ENCODE measurements at places on chromosomes 6 and 20. TPM values are rescaled to one million over a fixed set of nuclear protein-coding genes. Genes with fewer than 3 reads are reported as not detected.

The BPIFB4 gene
- not detected for polyA plus RNA-seq

The C20orf204 gene
- polyA plus RNA-seq, result 0.02 TPM

The PPP1R3D gene
- 2.4 TPM for polyA plus RNA-seq

The DSP gene
- 0.02 TPM for polyA plus RNA-seq

The DEFB112 gene
- polyA plus RNA-seq, result not detected

DNA sequence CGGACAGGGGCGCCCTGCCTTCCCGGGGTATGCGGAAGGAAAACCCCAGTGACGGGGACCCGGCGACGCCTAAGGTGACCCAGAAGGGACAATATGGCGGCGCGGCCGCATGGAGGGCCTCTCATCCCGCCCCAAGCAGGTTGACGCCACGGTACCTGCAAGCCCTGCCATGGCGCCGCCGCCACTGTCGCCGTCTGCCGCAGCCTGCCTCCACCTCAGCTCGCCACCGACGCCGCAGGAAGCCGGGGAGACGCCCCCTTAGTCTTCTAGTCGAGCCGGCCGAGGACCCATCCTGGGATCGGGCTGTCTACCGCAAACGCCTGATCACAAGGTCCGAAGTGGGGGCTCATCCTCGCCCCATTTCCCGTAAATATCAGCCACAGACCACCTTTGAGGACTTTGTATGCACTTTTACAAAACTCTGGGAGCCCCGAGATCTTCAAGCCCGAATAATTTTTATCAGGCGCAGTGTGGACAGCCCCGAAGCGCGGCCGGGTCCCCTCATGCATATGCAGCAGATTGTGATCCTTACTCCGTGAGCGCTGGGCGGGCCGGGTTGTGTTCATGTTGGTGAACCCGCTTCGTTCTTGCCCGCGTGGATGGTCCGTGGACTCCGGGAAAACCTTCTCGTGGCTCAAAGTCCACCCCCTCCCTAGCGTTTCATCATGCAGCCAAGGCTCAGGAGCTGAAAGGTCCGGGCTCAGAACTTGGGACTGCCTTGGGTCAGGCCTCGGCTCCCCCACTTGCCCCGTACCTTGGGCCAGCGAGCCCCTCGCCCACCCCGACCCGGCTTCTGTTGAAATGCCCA lies at the start of gene BLCAP:
BLCAP (minus strand) TSS at position 239 of the 808 bp plus-strand sequence. CDS start 8,702 bp downstream, outside the sequence.
- no peaks in the 10 kb centered on the region for H3K27me3 ChIP-seq
- DNase-seq, result peak; percentile 81
- H3K36me3 ChIP-seq, result no peaks in the 10 kb centered on the region
- peak within 1 kb of the TSS; percentile 94 for H3K27ac ChIP-seq
- H3K4me3 ChIP-seq, result peak within 1 kb of the TSS; percentile 87
- peaks cover 10% of the 10 kb centered on the region for H3K4me1 ChIP-seq

GRCh38 chr6:22059946-22060345 lies 236.9 kb downstream of the PRL start:
- H3K27me3 ChIP-seq, result no peaks in the 10 kb centered on the region
- H3K27ac ChIP-seq, result no peak overlapping the region
- no peaks in the 10 kb centered on the region for H3K36me3 ChIP-seq
- no peaks in the 10 kb centered on the region for H3K4me1 ChIP-seq

DNA sequence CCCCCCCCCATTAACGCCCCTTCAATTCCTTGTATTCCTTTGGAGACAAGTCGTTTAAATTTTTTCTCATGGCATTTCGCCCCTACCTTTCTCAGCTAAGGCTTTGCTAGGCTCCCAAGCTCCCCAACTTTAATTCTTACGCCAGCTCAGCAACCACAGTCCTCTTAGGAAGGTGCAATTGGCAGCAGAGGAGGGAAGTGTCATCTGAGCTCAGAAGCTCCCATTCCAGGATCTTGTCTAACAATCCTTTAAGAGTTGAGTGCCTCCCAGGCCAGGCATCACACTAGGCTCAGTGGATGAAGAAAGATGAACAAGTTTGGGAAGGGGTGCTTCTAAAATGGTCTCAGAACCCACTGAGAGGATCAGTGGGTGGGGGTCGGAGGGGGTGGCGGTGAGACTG lies 131.2 kb upstream of the AKAP12 start:
- no peaks in the 10 kb centered on the region for H3K4me1 ChIP-seq
- H3K4me3 ChIP-seq, result no peak overlapping the region
- H3K27me3 ChIP-seq, result no peaks in the 10 kb centered on the region
- H3K36me3 ChIP-seq, result no peaks in the 10 kb centered on the region
- DNase-seq, result no peak

DNA sequence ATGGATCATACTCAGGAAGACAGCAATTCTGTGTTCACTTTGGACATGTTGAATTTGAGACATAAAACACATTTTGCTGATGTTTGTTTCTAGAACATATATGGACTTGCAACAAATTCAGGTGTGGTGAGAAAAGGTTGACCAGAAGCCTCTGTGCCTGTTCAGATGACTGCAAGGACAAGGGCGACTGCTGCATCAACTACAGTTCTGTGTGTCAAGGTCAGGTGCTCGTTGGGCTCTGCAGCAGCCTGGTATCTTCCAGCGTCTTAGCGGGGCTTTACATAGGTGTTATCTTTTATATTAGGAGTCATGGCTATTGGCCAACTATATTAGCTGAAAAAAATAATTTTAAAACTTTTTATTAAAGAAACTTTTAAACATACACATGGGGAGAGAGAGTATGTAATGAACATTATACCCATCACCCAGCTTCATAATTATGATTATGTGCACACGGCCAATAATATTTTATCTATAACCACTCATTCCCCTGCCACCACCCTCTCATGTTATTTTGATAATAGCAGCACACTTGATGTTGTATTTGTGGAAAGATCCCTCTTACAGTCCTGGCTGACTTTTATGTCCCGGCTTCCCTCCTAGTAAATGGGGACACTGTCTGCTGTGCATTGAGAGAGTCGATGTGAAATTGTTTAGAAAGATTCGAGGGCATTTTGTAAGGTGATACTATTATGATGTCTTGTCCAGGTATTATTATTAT lies 43.4 kb downstream of the ENPP1 start:
- no peaks in the 10 kb centered on the region for H3K27me3 ChIP-seq
- H3K4me1 ChIP-seq, result no peaks in the 10 kb centered on the region
- DNase-seq, result no peak
- peaks cover 3% of the 10 kb centered on the region for H3K36me3 ChIP-seq

DNA sequence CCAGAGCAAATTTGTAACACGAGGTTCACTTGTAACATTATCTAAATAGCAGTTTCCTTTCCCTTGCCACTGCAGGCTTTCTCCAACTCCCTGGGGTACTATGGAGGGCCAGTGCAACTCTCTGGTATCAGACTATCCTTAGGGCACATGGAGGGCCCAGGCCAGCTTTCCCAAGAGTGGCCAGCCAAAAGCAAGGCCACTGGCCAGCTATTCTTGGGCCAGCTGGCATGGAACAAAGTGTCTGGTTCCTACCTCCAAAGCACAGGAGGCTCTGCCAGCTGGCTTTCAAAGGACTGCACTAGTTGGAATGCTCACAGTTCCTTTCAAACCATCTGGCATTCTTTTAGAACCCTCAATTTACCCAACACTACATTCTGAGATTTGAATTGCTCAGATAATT lies 8.7 kb downstream of the RNF24 start:
- H3K36me3 ChIP-seq, result peaks cover 2% of the 10 kb centered on the region
- no peaks in the 10 kb centered on the region for H3K27me3 ChIP-seq
- H3K27ac ChIP-seq, result no peak overlapping the region
- peak overlapping the region; percentile 5 for H3K4me3 ChIP-seq
- DNase-seq, result no peak

DNA sequence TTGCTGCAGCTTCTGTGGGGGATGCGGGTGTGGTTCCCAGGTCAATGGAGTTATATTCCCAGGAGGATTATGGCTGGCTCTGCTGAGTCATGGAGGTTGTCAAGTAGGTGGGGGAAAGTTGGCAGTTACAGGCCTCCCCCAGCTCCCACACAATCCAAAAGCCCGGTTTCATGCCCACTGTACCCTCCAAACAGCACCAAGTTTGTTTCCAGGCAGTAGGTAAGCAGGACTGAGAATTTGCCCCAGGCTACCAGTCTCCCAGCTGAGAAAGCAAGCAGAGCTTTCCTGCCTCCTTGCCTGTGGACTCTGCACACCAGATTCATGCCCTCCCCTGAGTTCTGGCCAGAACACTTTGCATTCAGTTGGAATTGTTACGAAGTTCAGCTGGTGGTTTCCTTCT lies 578.2 kb downstream of the MEI4 start:
- H3K36me3 ChIP-seq, result no peaks in the 10 kb centered on the region
- H3K27me3 ChIP-seq, result no peaks in the 10 kb centered on the region
- H3K4me1 ChIP-seq, result no peaks in the 10 kb centered on the region
- H3K4me3 ChIP-seq, result no peak overlapping the region
- no peak for DNase-seq

DNA sequence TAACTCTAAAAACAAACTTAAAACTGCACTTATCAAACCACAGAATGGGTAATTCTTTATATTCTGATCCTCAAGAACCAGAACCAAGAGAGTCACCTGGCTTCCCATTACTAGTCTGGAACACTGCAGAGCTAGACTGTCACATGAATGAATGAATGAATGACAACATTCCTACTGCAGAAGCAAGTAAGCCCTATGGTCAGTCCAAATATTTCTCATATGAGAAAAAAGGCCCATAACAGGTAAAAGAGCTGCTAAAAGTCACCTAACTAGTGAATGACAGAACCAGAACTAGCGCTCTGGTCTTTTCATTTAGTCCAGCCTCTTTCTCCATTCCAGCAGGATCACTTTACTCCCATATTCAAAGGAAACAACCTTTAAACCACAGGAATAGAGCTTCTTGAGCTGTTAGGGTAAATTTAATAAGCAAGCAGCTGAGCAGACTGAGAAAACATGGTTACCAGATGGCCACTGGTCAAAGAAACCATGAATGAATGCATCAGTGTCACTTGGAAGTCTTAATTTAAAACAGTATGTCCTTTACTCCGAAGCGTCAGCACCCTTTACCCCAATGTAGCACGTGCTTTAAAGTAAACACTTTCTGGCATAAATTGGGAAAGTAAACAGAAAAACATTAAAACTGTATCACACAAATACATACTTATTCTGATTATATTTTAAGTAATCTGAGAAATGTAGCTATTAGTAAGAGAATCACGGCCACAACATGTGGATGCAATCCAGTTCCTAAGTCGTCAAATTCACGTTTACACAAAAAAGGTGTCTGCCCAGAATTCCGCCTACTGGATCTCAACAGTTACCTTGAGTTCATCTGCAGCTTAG lies 1.4 kb downstream of the PREP start:
- H3K27me3 ChIP-seq, result no peaks in the 10 kb centered on the region
- H3K36me3 ChIP-seq, result no peaks in the 10 kb centered on the region
- H3K4me1 ChIP-seq, result peaks cover 2% of the 10 kb centered on the region
- H3K27ac ChIP-seq, result peak overlapping the region; percentile 66

GRCh38 chr6:94377835-94378234 lies 958.5 kb upstream of the EPHA7 start:
- no peaks in the 10 kb centered on the region for H3K4me1 ChIP-seq
- H3K27ac ChIP-seq, result no peak overlapping the region
- H3K4me3 ChIP-seq, result no peak overlapping the region

DNA sequence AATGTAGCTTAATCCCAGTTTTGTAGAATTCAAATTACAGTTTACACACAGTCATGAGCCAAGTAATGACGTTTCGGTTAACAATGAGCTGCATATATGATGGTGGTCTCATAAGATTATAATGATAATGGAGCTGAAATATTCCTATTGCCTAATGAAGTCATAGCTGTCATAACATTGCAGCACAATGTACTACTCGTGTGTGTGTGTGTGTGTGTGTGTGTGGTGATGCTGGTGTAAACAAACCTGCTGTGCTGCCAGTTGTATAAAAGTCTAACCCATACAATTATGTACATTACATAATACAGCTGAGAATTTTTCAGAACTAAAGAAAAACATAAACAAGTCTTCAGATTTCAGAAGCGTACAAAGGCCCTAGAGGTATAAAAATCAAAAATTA lies 66.7 kb upstream of the ARID1B start:
- no peaks in the 10 kb centered on the region for H3K27me3 ChIP-seq
- no peaks in the 10 kb centered on the region for H3K36me3 ChIP-seq
- no peaks in the 10 kb centered on the region for H3K4me1 ChIP-seq
- DNase-seq, result no peak

DNA sequence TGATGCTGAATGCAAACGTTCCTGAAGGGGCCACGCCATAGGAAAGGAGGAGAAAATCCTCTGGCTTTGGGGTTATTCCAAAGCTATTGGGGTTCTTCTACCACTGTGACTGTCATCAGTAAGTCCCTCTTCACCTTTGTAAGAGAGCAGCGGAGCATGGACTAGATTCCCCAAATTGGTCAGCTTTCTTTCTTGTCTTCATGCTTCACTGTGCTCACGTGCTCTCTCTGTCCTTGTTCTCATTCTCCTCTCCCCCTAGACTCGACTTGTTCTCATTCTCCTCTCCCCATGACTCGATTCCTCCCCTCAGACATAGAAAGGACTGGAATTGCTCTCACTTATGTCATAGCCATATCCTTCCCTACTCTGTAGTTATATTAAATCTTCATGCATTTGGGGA lies 54.8 kb upstream of the ADGRG6 start:
- DNase-seq, result no peak
- H3K4me1 ChIP-seq, result no peaks in the 10 kb centered on the region
- H3K4me3 ChIP-seq, result no peak overlapping the region
- no peaks in the 10 kb centered on the region for H3K36me3 ChIP-seq
